ENCODE measurements at places on chromosomes 2 and 18. TPM values are rescaled to one million over a fixed set of nuclear protein-coding genes. Genes with fewer than 3 reads are reported as not detected.

GRCh38 chr2:182503886-182504285 is 77.0 kb upstream of the PDE1A start:
- no peak for DNase-seq

The ANKZF1 gene
- 38.5 TPM for total RNA-seq

The APCDD1 gene
- total RNA-seq = 42.1 TPM

DNA sequence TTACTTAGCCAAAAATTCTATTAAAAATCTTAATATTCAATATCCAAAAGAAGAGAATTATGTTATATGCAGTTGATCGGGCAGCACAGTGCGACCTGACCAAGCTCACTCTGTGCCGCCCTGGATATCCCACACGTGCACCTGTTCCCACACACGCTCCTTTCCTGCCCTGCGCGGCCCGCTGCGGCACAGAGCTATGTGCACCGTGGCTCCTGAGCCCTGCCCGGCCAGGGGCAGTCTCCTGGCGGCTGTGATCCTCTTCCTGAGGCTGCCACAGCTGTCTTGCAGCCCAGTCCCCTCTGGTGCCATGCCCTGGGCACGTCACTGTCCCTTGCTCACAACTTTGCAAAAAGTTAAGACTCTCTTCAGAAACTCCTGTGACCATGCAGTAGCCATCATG is 29.3 kb downstream of the TRAPPC12 start:
- no peak for DNase-seq

DNA sequence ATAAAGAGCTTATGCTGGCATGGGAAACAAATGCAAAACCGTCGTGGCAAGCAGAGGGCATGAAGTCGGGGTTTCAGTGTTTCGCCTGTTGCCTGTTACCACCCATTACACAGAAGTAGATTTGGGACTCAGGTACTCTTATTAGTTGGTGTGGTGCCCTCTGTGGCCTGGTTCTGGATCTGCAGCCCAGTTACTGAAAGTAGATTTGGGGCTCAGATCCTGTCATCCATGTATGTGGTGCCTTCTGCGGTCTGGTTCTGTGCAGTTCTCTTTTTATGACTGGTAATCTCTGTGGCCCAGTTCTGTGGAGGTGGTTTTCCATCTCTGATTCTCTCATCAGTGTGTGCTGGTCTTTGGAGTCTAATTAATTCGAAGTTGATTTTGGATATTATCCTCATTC is 45.2 kb downstream of the ADNP2 start:
- no peak for DNase-seq

DNA sequence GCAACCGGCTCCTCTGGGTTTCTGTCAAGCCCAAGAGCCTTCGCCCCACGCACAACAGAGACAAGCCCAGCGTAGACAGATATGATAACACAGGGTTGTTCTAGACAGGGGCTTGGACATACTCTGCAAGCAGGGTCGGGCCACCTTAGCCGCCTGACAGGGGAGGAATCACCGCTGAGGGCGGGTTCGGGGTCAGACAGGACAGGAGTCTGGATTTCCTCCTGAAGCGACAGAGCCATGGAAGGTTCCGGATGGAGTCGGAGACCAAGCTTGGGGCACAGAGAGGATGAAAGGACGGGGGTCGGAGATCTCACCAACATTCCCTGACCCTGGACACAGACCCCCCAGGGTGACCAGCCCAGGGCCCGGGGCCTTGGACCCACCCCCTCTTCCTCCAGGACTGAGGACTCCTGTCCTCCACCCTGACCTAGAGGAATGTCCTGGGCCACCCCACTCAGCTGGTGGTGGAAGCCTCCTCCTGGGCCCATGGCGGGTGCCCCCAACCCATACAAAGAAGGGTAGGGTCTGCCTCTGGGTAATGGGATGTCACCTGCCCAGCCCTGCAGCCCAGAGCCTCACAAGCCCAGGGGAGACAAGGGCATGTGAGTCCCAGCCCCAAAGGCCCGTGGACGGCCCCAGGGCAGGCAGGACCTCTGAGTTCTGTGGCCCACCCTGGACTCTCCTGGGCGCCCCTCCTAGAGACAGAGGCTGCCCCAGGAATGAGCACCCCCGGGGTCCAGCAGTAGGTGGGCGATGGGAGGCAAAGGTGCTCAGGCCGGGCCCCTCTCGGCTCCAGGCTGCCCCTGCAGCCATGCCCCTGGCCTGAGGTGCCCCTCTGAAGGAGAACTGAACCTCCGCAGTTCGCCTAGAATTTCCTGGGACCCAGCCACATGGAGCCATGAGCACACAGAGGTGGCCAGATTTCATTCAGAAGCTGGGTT is 44.1 kb upstream of the GPC1 start:
- DNase-seq = peak; percentile 52

- DNase-seq = no peak
These were observed 489.8 kb upstream of the FANCL start for GRCh38 chr2:58730764-58731487.

The SFT2D3 gene
- total RNA-seq = 8.2 TPM

The SLC40A1 gene
- 34.9 TPM for total RNA-seq

DNA sequence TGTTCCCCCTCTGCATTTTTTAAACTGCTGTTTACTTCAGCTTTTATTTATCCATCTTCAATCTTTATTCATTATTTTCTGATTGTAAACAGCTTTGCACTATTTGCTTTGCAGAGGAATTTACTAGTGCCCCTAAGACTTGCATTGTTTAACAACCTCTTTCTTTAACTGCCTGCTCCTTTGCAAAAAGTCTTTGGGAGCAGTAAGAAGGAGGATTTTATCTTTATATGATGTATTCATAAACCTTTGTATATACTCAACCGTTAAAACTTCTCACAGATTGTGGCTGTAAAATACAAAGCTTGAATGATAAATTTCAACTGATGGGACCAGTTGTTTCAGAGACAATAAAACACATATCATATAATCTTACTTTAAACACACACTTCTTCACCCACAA is 20.1 kb upstream of the VIT start:
- DNase-seq = no peak

DNA sequence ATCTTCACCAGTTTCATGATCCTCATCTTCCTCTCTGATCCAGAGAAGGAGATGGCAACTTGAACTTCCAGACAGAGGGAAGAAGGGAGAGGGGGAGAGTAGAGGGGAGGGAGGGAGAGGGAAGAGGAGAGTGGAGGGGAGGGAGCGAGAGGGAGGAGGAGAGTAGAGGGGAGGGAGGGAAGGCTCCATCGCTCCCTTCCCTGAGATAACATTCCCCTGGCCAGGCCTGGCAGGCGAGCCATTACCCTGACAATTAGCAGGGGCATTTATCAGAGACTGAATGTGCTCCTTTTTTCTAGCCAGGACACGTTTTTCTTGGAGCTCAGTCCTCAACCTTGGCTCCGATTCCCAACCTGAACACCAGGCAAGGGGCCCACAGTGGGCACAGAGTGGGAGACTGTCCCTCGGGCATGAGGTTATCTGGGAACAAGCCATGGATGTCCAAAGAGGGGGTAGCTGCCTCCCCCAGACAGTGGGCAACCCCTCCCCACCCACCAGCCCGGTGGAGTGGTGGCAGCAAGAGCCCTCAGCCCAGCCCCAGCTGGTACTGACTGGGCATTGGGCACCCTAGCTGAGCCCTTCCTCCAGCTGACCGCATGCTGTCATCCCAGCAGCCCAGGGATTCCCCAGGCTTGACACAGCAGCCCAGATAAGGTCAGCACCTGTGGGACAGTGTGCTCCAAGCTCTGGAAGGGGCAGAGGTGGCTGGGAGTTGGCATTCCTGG is 81.8 kb downstream of the TNS1 start:
- peak; percentile 91 for DNase-seq

- DNase-seq = no peak
These were observed 358.1 kb upstream of the SYT4 start for GRCh38 chr18:43635397-43635796.

GRCh38 chr18:8830067-8831060 is 125.0 kb downstream of the MTCL1 start:
- no peak for DNase-seq

DNA sequence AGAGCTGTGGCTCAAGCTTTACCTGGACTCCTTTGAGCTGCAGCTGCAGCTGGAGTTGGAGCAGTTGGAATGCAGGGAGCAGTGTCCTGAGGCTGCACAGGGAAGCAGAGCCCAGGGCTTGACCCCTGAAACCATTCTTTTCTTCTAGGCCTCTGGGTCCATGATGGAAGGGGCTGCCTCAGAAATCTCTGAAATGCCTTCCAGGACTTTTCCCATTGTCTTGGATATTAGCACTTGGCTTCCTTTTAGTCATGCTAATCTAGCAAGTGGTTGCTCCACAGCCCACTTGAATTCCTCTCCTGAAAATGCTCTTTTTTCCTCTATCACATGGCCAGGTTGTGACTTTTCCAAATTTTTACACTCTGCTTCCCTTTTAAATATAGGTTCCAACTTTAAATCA is 108.6 kb upstream of the RNF152 start:
- DNase-seq = no peak

DNA sequence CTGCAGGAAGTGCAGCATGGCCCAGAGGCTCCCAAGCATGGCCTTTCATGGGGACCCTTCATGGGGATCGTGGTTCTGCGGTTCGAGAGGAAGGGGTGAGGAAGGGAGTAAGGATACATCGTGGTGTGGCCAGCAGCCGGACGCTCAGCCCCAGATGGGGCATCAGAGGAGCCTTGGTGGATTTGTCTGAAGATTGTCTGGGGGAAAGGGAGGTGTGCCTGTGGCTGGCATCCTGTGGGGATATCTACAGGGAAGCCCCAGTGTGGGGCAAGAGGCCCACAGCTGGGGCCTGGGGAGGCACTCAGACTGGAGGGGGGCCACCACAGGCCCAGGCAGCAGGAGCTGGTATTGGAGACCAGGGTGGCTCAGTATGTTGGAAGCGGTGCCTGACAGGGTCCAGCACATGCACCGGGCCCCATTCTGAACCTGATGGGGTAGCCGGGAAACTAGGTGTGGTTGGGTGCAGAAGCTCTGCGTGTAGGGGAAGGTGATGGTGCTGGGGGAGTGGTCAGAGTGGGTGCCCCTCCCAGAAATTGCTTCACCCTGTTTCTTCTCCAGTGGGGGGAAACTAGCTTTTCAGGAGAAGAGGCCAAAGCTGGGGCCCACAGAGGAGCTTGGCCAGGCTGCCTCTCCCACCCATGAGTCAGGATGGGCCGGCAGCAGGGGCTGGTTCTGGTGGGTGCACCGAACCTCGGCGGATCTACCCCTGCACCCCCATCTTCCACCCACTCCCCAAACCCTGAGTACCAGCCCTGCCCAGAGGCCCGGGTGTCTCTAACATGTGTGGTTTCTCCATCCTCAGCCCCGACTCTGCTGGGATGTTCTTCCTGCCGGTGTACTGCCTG is 274.4 kb upstream of the HDAC4 start:
- no peak for DNase-seq

GRCh38 chr2:75503048-75503607 is 57.6 kb downstream of the EVA1A start:
- DNase-seq = no peak

Measured in sigmoid colon (tissue), 7 donors.